ENCODE measurements at places on chromosomes 2 and 18.
A peak's percentile ranks its signal among the peaks of the same experiment; 100 is the strongest.

- DNase-seq = no peak
Observed at GRCh38 chr2:39867268-39867667, 88.2 kb upstream of the THUMPD2 start.

DNA sequence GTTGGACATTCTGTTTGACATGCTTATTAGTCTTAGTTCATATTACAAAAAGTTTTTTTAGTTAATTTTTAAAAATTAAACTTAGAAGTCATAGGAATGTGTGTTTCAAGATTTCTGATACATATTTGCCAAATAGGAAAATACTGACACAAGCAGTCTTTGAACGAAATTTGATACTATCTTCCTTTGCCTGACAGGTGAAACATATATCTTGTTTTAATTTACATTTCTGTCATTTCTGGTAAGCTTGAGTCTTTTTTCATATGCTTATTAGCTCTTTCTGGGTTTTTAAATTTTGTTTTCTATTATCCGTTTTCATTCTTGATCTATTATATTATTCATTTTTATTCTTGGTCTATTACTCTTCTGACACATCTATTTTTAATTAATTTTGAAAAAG is 24.5 kb downstream of the ITGAV start:
- no peak for DNase-seq

DNA sequence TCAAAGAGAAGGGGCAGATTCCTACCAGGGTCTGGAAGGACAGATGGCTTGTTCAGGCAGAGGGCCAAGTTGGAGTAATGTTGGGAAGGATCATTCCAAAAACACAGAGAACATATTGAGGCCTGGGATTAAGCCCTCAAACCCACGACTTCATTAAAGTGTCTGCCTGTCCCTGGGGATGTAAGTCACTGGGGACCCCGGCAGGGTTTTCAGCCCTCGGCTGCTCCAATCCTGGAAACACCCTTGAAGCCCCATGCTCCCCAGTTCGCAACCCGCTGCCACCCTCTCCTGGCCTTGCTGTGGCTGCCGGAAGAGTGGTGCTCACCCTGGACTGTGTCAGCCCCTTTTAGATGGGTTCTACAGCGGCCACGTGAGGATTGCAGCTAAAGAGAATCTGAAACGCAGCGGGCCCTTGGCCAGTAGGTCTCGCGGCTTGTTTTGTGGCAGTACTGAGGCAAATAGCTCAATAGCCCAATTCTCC is 79.9 kb downstream of the EPAS1 start:
- DNase-seq = no peak

GRCh38 chr2:73985308-73986084 is 786 bp downstream of the TET3 start:
- DNase-seq = no peak

DNA sequence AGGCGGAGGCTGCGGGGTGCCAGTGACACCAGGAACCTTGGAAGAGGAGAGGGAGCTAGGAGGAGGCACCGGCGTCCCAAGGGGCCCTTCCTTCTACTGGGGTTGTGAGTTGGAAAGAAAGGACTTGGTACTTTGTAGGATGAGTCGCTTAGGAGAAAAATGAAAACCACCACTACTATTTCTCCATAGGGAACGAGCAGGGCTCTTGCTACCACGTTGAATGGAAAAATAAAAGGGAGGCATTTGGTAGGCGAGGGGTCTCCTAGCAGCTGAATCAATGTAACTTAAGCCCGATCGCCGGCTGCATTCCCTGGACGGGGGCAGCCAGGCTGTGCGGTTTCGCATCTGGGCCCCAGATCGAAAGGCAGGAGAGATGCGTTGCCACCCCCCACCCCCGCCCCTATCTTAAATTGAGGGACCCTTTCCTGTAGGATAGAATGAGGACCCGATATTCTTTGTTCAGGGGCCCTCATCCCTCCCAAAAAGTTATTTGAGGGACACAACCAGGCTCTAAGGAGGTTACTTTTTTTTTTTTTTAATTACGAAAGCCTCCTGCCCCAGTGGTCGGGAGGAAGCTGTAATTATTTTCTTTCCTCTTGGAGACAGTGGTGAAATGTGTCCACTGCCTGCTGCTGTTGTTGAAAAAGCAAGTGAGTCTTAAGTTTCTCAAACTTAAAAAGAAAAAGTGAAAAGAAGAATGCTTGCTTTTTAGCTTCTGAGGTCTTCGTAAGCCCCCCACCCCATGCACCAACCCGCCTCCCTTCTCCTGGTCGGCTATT is 1.3 kb downstream of the IGFBP2 start:
- no peak for DNase-seq

GRCh38 chr2:119548516-119549120 is 4.4 kb downstream of the CFAP221 start:
- DNase-seq = no peak

GRCh38 chr18:26657631-26658581 is 109.6 kb upstream of the KCTD1 start:
- DNase-seq = no peak

DNA sequence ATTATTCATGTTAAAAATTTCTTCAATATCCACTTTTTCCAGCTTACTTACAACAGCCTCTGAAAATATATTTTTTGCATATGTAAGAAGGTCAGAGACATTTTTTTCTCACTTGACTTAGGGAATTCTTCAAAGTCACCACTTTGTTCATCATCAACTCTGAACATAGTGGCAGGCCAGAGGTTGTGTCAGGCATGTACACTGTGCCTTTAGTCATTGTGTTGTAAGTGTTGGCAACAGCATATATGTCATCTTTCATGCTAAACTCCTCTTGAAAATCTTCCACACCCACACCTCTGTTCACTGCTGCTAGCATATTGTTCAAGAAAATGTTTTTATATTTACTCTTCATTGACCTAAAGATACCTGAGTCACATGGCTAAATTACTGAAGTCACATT is 52.2 kb upstream of the ACVR1 start:
- no peak for DNase-seq

DNA sequence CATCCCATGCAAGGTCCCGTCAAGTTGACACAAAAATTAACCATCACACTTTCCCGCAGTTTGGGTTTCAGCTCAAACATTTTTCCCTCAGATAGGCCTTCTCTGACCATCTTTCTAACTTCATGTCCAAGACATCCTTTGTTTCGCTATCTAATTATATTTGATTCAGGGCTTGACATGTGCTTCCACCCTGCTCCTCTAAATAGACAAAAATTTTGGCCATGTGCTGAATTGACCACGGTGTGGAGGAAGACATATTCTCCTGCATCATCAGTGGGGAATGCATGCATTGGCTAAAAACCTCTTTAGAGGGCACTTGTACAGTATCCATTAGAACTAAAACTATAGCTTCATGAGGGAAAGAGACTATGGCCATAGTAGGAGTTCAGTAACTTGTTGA is 81.2 kb downstream of the PLCL1 start:
- no peak for DNase-seq

DNA sequence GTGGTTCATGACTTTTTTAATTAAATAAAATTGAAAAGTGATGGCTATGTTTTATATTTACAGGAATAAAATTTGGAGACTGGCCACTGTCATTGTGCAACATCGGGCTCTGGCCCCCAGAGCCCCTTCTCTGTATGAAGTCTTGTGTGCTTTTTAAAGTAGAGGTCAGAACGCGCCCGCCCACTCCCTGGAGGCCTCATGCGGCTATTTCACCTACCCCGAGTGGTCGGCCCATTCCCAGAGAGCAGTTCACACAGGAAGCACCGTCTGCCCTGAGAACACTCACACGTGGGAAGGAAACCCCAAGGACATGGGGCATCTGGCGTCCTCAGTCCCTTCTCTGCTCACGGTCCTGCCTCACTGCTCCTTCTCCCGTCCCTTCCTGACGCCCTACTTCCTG is 296.9 kb upstream of the SALL3 start:
- no peak for DNase-seq

DNA sequence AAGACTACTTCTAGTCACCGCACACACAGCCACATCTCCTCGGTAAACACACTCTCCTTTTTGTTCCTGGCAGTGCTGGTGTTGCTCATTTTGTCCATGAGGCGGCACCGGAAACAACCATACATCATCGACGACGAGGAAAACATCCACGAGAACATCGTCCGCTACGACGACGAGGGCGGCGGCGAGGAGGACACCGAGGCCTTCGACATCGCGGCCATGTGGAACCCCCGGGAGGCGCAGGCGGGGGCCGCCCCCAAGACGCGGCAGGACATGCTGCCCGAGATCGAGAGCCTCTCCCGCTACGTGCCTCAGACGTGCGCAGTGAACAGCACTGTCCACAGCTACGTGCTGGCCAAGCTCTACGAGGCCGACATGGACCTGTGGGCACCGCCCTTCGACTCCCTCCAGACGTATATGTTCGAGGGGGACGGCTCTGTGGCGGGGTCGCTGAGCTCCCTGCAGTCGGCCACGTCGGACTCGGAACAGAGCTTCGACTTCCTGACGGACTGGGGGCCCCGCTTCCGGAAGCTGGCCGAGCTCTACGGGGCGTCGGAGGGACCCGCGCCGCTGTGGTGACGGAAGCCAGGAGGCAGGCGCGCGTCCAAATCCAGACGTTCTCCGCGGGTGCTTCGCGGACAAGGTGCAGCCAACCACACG is 221.0 kb downstream of the CDH20 start:
- DNase-seq = no peak

- no peak for DNase-seq
Observed at GRCh38 chr2:65706411-65706810, 274.0 kb upstream of the SPRED2 start.

GRCh38 chr2:217610401-217610814 is 392.4 kb downstream of the TNS1 start:
- DNase-seq = peak; percentile 92

Data from NCI-H2029 treated with DMSO at 0.1 percent for 48 hours (cell line).